ENCODE measurements at places on chromosomes 13 and 19.

DNA sequence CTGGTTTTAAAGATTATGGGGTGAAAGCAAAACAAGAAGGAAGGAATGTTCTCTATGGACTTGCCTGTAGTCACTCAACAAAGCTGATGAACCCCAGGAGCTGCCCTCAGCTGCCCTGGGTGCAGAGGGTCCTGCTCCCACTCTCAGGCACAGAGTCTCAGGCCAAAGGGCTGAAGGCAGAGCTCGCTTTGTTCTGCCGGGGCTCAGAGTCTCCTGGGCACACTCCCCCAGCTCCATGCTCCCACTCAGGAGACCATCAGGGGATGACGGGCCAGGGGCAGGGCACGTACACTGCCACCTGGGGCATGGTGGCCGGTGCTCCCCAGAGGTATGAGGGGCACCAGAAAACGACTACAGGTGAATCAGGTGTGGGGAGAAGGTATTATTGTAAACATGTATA lies 46.8 kb upstream of the SPACA7 start:
- DNase-seq: no peak

GRCh38 chr13:95050800-95051615 lies 250.2 kb downstream of the ABCC4 start:
- DNase-seq: no peak

DNA sequence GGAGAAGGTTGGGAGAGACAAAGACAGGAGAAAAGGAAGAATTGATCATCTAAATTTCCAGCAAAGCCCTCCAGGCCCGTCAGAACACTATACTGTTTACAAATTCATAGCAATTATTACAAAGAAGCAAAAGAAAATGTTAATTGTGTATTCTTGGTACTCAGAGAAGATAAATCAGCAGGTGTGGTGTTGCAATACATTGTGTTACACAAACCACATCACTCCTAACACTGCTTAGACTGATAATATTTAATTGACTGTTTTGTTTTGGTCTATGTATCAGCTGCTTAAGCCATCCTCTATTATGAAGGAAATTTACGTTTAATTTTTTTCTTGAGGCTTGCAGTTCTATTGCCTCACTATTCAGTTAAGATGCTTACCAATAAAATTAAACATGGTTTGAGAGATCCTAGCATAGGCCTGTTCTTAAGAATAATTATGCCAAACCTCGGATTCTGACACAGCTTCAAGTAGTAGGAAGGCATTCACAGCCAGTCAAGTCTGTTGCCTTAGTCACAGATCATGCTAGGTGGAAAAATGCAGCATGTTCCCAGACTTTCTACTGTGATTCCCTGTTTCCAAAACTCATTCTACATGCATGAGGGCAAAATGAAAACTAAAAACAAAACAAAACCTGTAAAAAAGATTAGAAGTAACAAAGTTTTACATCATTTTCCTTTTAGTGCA lies 129.2 kb downstream of the TBC1D4 start:
- DNase-seq: no peak

DNA sequence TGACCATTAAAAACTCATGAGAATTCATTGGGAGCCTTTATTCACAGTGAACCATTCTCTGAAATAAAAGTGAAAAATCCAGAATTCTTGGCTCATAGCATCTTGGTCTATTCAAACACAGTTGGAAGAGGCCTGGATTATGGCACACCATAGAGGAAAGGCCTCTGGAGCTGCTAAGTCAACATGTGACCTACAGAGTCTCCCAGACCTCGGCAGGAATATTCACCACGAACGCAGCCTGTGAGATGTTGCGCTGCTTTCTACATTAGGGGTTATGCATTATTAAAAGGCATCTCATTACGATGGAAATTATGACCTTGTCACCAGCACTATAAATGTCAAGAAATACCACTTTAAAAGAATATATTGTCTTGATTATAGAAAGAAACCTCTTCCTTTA lies 132.6 kb downstream of the EFNB2 start:
- DNase-seq: no peak

- no peak for DNase-seq
These were observed 122.5 kb upstream of the SPACA7 start for GRCh38 chr13:112253631-112254030.

GRCh38 chr13:46775385-46776107 lies 21.4 kb downstream of the ESD start:
- no peak for DNase-seq

GRCh38 chr13:94346261-94347019 lies 133.0 kb downstream of the DCT start:
- DNase-seq: no peak

DNA sequence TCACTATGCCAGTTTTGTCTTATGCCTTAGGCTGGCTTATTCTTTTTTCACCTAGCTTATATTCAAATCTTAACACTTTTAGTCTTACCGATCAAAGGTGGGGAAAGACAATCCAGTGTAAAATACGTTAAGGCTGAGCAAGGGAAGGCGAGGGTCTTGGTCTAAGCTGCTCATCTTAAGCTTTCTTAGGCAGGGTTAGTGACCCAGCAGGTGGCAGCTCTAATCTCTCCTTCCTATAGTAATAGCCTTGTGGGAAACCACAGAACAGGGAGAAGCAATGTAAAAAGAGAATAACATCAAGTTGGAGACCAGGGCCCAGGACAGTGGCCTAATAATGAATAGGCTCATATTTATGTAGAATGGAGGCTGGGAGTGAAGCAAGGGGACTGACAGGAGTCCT lies 45.9 kb downstream of the COG3 start:
- no peak for DNase-seq

DNA sequence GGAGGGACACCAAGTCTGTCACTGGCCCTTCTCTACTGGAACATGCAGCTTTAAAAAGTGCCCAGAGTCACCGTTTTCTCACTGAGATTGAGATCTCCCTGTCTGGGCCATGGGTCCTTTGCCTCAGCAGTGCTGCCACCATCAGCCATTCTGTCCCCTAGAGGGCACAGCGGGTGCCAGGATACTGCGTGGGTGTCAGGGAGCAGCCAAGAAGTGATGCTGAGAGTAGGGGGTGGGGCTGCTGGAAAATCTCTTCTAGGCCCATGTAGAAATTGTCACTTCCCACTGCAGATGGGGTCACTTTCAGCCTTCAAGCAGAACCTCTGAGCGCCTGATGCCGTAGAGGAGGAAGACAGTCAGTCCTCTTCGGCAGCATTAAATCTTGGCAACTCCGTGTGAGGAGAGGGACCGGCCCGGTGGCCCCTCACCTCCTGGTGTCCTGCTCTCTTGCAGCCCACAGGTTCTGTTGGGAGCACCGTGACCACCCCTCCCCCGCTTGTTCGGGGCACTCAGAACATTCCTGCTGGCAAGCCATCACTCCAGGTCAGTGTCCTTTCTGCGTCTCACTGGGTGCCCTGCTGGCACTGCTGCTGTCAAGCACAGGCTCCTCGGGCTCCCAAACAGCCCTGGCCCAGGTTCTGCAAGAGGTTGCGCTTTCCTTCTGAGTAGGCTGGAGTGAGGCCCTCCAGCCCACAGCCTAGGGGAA lies 21.4 kb downstream of the TSSK6 start:
- DNase-seq: no peak

DNA sequence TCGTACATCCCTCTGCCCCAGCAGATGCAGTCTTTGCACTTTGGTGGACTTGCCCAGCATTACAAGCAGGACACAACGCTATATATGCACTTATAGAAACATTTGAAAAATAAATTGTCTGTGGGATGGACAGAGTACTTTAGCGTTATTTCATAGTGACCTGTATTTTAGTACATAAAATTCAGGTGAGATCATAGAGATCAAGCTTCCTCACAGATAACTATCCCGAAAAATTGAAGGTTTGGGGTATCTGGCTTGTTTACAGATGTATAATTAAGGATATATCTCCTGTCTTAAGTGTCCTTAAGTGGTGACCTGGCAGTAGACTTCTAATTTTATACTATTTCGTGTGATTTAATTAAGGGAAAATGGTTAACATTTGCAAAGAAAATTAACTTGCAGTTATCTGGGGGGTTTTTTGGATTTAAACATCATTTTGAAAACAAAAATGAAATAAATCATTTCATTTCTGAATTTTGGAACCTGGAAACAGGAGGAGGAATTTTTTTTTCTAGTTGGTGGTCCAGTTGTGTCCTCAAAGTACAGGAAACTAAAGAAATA lies 977 bp upstream of the MAB21L1 start:
- no peak for DNase-seq

DNA sequence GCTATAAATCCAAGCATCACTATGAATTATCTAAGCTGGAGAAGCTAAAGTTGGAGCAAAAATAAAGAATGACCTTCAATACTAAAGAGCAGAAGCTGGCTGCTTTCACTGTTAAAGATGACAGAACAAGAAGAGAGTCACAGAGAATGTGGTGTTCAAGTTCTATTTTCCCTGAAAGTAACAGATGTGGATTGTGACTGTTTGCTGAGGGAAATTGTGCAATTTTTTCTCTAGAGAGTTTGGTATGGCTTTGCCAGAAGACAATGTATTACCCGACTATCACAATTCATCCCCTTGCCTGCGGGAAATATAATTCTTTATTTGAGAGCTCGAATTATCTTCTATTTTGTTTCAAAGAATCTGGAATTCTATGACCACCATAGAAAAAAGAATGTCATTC lies 83.1 kb downstream of the TNFSF13B start:
- DNase-seq: no peak

Measured in T-helper 22 cell (primary cell).